ENCODE measurements at places on chromosomes 6 and 20. TPM values are rescaled to one million over a fixed set of nuclear protein-coding genes. Genes with fewer than 3 reads are reported as not detected.

DNA sequence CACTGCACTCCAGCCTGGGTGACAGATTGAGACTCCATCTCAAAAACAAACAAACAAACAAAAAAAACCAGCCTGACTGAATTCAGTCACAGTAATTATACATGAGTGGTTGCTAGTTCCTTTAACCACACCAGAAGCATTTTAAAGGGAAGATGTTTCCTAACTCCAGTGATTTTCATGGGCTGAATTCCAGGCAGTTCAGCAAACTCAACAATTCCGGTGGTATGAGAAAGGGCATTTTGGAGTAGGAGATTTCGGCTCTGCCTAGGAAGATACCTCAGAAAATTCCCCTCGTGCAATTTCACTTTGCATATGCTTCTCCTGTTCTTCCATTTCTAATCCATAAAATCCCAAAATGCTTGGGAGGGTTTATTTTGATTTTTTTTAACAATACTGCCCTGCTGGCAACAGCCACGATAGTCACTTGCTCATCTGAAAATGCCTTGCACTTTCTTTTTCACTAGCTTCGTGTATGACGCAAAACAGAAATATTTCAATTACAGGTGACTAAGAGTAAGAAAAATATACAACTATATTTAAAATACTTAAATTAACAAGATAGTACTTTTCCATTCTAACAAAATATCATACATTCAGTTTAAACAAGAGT is 48.3 kb upstream of the IPCEF1 start:
- no peak for DNase-seq

DNA sequence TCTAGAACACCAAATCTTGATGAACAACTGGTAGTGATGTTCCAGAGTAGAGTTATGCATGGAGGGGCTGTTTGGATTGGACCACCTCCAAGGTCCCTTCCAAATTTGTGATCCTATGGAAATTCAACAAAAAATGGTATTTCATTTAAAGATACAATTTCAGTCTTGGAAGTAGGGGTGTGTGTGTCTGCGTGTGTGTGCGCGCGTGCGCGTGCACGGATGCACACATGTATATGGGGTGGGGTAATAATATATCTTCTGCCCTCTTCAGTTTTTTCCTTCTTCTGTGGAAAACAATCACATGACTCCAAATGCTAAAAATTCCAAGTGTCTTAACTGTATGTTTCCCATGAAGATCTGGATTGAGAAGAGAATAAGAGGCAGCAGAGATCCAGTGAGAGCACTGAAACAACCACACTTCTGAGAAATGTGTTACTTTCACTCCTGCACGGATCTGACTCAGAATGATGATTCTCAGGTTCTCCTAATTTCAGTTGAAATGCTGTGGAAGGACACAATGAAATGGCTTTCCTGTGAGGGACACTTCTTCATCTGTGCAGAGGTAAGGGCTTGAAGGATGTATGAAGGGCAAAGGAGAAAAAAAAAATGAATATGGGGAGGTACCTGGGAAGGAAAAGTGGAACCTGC is 10.6 kb upstream of the IL17F start:
- DNase-seq, result no peak

- DNase-seq, result no peak
These were observed 66.4 kb downstream of the ANKS1A start for GRCh38 chr6:34955442-34955841.

DNA sequence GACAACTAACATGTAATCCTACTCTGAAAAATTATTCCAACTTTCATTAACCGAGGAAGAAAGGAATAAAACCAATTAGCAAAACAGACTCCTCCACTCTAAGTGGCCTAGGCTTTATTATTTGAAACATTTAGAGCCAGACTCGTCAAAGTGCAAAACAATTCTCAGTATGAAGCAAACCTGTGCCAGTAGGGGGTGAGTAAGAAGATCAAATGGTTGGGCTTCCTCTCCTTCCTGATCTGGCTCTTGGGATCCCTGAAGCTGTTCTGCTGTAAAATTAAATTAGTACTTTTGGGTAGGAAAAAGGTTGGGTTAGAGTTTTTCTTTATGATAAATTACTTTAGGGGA is 177.6 kb upstream of the MAN1A1 start:
- no peak for DNase-seq

GRCh38 chr20:17910828-17911294 is 57.7 kb downstream of the SNX5 start:
- peak; percentile 48 for DNase-seq

The ENPP1 gene
- 1.7 TPM for total RNA-seq

- DNase-seq, result no peak
These were observed 19.6 kb upstream of the CST1 start for GRCh38 chr20:23770384-23770783.

GRCh38 chr20:50446351-50447101 is 63.7 kb upstream of the PTPN1 start:
- DNase-seq, result no peak

The PHACTR3 gene
- 0.11 TPM for total RNA-seq

DNA sequence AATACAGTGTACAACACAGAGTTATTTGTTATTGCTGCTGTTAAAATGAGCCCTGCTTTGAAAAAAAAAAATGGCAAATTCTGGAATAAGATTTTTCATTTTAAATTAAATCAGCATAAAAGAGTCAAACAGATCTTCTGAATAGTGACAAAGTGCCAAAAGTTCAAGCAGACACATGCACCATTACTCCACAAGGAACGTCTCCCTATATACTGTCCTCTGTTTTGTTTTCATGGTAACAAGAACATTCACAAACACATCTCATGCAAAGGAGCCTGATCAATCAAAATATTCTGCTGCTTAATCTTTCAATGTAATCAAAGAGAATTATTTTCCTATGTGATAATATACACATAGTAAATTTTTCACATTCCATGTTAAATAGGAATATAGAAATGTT is 2.7 kb downstream of the HIVEP2 start:
- no peak for DNase-seq

GRCh38 chr20:48749437-48749836 is 78.4 kb downstream of the PREX1 start:
- DNase-seq, result no peak

The GGT7 gene
- 28.0 TPM for total RNA-seq

DNA sequence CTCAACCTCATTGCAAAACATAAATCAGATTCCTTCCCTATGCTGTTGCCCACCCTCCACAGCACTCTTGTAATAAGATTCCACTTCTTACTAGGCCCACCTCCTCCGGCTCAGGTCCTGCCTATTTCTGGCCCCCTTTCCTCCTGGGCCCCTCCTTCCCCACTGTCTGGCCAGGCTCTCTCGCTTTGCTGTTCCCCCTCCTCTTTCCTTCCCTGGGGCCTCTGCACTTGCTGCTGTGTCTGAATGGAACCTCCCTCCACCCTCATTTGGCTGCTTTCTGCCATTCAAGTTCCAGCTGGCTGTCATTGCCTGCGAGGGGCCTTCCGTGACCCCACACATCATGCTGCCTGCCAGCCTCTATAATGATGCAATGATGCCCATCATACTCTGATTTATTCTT is 38.9 kb downstream of the ARHGAP40 start:
- DNase-seq, result no peak

GRCh38 chr20:59940956-59941294 is 736 bp downstream of the FAM217B start:
- no peak for DNase-seq

- DNase-seq, result no peak
These were observed 17.7 kb upstream of the FOXP4 start for GRCh38 chr6:41528409-41528963.

DNA sequence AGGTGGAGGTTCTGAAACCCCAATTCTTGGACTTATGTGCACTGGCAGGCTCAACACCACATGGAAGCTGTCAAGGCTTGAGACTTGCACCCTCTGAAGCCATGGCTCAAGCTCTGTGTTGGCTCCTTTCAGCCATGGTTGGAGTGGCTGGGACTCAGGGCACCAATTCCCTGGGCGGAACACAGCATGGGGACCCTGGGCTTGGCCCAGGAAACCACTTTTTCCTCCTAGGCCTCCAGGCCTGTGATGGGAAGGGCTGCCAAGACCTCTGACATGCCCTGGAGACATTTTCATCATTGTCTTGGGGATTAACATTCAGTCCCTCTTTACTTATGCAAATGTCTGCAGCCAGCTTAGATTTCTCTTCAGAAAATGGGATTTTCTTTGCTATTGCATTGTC is 26.2 kb upstream of the CLDN20 start:
- no peak for DNase-seq

DNA sequence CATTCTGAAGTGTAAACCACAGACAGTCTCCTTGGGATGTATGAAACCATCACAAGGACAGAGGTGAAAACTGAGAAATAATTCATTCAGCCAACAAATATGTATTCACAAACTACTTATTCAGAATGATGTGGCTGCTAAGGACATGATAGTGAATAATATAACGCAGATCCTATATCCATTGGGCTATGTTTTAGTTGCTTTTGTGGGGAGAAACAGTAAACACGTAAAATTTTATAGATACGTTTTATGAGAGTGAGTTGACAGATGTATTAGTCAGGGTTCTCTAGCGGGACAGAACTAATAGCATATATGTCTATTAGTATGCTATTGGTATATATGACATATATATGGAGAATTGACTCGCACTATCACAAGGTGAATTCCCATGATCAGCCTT is 402.5 kb downstream of the RFPL4B start:
- DNase-seq, result no peak

GRCh38 chr6:88983532-88983931 is 20.1 kb upstream of the RNGTT start:
- no peak for DNase-seq

DNA sequence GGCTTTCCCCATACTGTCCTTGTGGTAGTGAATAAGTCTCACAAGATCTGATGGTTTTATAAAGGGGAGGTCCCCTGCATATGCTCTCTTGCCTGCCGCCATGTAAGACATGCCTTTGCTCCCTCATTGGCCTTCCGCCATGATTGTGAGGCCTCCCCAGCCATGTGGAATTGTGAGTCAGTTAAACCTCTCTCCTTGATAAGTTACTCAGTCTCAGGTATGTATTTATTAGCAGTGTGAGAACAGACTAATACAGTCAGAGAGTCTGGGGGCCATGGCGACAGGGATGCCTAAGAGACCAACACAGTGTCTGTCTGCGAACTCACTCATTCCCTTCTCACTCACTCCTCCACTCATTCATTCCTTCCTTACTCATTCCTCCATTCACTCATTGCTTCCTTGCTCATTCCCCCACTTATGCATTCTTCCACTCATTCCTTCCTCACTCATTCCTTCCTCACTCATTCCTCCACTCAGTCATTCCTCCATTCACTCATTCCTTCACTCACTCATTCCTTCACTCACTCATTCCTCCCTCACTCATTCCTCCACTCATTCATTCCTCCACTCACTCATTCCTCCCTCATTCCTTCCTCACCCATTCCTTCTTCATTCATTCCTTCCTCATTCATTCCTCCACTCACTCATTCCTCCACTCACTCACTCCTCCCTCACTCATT is 137.5 kb upstream of the AGPAT4 start:
- no peak for DNase-seq

GRCh38 chr20:59827138-59828056 is 106.0 kb downstream of the SYCP2 start:
- DNase-seq, result no peak

- DNase-seq, result no peak
These were observed 191.9 kb downstream of the MOXD1 start for GRCh38 chr6:132209351-132209750.

The FERMT1 gene
- total RNA-seq, result 0.13 TPM

The RNF39 gene
- not detected for total RNA-seq

The SLA2 gene
- 0.34 TPM for total RNA-seq

GRCh38 chr20:35833241-35833640 is 61.4 kb downstream of the PHF20 start:
- DNase-seq, result no peak

DNA sequence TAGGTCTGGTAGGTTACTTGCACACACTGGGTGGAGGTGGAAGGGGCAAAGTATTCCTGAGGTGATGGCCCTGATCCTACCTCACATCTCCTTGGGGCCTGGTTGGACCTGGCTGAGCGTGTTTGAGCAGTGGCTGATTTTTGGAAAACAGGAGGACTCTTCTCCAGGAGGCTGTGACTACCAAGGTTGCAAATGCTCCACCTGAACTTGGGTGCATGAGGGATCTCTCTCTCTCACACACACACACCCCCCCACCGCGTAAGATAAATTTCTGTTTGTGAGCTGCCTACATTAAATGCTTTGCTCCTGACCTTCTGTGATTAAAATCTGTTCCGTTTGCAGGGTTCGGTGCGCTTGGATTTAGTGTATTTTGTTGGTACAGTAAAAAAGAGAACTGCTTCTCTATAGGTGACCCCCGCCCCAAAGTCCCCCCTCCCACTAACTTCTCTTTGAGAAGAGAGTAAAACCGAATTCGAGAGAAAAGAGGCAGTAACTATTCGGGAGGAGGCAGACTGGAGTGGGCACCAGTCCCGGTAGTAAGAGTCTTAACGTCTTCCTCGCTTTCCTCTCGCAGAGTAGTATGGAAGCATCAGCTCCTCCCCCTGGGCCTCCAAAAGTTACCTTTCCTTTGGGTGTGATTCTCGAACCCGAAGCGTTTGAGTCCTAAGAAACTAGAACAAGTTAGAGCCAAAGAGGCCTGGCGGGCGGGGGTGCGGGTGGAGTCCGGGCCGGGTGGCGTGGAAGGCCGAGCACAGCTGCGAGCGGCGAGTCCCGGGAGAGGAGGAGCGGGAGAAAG is 585 bp upstream of the DSE start:
- DNase-seq, result no peak

- DNase-seq, result no peak
These were observed 141.5 kb upstream of the PDE7B start for GRCh38 chr6:135710042-135710441.

DNA sequence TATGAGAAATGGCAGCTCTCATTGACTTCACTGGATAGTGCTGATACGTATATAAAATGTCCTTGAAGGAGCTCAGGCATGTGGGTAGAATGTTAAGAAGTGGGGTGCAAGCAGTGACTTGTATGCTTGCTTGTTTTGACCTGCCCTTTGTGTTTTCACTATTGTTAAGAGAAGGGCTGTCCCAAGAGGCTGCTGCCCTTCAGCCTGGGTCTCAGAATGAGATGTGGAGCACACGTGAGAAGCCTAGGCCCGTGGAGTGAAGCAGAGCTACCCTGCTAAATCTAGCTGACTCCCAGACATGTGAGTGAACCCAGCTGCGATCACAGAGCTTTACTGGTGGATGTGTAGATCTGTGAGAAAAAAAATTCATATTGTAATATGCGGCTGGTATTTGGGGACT is 305.3 kb upstream of the RGS17 start:
- DNase-seq, result no peak
